HCT116 (cell line): ENCODE measurements at places on chromosomes 5 and 9. TPM values are rescaled to one million over a fixed set of nuclear protein-coding genes. Genes with fewer than 3 reads are reported as not detected.

DNA sequence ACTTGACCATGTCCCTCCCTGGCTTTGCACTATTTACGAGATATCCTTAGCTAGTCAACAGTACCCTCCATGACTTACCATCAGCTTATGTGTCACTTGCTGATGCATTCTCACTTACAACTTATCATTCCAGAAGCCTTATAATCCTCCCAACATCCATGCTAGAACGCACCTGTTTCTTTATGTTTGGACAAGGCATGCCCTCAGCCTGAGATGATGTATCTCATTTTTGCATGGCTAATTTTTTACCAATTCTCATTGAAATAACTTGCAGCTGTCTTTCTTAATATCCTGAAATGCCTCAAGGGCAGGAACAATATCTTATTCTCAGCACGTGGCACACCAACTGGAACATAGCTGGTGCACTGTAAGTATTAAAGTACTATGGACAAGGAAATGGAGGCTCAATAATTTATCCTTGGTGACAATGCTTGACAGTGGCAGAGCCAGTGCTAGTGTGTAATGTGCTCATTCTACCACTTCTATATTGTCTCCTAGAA is 281.6 kb downstream of the SLF1 start:
- no peak for DNase-seq

DNA sequence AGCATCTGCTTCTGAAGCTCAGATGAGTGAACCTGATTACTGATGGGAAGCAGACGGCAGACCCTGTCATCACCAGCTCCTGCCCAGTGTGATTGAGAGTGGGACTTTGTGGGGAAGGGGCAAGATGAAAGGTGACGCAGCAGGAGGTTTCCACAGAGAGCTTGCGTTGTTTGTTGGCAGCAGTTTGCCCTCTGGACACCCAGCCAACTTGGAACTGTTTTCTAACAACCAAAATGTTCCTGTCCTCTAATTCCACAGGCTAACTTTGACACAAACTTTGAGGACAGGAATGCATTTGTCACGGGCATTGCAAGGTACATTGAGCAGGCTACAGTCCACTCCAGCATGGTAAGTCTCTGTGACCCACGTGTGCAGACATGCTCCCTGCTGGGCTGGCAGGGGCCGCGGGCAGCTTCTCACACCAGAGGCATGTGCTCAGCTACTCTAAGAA is 20.9 kb downstream of the CYFIP2 start:
- no peak for DNase-seq

DNA sequence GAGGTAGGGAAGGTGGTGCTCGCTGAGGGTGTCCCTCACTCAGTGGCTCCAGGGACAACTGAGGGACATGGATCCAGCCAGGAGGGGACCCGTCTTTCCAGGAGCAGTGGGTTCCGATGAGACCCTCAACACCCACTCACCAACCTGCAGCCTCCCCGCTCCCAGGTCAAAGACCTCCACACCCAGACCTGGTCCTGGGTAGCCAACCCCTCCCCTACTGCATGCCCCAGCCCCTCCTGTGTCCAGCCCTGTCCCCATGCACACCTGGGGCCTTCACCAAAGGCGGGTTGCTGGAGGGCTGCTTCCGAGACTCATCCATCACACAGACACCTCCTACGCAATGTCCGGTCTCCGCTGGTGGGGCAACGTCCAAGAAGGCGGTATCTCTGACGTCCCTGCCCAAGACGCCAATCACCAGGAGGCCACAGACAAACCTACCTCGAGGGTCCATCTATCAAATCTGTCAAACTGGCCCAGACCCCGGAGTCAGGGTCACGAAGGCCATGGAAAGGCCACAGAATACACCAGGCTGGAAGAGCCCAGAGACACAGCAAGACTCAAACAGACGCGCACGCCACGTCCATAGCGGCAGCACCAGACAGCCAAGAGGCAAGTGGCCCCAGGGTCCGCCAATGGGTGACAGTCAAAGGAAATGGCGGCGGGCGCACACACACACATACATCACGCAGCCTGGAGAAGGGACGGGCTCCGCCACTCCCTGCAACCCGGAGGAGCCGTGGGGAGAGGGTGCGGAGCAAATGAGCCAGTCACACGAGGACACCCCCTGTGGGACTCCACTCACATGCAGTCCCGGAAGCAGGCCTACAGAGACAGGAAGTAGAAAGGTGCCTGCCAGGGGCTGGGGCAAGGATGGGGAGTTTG is 10.8 kb downstream of the NACC2 start:
- DNase-seq: no peak

- no peak for DNase-seq
Measured at GRCh38 chr5:127942246-127943060, 141.1 kb upstream of the SLC12A2 start.

DNA sequence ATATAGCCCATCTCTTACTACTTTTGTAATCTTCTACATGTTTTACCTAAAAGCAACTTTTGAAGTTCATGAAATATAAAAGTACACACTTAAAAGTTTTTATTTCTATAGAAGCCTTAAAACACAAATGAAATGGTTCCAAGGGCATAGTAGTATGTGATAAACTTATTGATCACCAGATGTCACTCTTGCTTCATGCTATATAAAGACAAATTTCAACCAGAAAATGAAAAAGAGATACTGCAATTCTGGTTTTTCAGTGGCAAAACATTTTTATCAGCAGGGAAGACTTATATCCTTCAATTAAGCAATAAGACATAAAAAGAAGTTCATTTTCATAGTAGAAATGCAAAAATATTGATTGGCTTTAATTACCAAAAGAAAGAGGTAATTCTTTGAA is 69.4 kb upstream of the FBXL17 start:
- DNase-seq: no peak

GRCh38 chr5:121987685-121988073 is 25.9 kb downstream of the SRFBP1 start:
- no peak for DNase-seq

- no peak for DNase-seq
Measured at GRCh38 chr9:37324691-37325490, 97.6 kb upstream of the GRHPR start.

Gene IFNA21
- total RNA-seq: not detected
